ENCODE measurements at places on chromosomes 7 and 10.

DNA sequence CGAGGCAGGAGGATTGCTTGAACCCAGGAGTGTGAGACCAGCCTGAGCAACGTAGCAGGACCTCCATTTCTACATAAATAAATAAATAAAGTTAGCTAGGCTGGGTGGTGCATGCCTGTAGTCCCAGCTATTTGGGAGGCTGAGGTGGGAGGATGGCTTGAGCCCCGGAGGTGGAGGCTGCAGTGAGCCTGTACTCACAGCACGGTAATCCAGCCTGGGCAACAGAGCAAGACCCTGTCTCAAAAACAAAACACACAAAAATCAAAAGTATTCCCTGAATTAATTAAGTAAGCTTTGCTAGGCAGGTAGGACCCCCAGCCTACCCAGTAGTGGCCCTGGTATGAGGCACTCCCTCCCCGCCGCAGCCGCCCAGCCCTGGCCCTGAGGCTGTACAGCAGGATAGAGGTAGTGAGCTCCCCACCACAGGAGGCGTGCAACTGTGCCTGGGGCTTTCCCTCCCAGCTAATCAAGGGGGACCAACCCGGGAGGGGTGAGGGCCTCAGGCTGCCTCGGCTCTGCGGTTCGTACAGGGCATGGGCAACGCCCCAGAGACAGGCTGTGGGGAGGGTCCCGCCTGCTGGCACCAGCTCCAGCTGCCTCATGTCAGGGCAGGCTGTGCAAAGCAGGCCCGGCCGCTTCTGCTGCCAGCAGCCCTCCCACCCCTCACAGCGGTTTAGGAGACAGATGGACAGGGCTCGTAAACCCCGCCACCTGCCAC, 1.0 kb upstream of the CYP2W1 start:
- DNase-seq = no peak

GRCh38 chr7:120949998-120950538, 509 bp upstream of the ING3 start:
- no peak for DNase-seq

- no peak for DNase-seq
These were observed 148.8 kb upstream of the NPY start for GRCh38 chr7:24135003-24135817.

DNA sequence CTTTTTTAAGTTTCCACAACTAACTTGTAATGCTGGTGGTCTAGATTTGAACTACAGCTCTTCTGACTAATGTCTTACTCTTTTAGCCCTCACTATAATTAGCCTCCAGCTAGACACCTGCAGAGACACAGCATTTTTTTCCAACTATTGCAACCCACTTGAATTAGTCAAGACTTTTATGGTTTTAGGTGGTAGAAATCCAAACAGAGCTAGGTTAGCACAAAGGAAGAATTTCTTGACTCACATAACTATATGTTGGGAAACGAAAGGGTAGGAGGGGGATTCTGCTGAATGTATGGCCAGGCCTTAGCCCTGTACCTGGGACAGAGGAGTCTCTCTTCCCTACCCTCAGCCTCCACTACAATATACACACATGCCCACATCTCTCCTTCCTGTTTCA, 586.1 kb downstream of the INHBA start:
- DNase-seq = no peak

DNA sequence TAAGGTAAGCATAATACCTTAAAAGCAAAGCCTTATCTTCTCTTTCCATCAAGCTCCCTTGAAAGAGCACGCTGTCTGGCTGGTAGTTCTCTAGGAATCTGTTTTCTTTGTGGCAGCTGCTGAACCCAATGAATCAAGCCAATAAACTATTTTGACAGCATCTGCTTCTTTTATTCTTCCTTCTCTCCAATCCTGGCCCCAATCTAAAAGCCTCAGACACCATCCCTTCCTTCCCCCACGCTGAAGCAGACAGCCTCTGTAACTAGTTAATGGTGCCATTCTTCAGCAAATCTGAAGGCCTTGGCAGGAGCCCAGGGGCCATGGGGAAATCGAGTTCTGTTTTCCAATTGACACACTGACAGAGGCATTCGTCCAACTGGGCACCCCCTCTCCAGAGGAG, 186.6 kb upstream of the LYZL1 start:
- no peak for DNase-seq

- DNase-seq = no peak
These were observed 226.2 kb downstream of the TCERG1L start for GRCh38 chr10:131085091-131085860.

DNA sequence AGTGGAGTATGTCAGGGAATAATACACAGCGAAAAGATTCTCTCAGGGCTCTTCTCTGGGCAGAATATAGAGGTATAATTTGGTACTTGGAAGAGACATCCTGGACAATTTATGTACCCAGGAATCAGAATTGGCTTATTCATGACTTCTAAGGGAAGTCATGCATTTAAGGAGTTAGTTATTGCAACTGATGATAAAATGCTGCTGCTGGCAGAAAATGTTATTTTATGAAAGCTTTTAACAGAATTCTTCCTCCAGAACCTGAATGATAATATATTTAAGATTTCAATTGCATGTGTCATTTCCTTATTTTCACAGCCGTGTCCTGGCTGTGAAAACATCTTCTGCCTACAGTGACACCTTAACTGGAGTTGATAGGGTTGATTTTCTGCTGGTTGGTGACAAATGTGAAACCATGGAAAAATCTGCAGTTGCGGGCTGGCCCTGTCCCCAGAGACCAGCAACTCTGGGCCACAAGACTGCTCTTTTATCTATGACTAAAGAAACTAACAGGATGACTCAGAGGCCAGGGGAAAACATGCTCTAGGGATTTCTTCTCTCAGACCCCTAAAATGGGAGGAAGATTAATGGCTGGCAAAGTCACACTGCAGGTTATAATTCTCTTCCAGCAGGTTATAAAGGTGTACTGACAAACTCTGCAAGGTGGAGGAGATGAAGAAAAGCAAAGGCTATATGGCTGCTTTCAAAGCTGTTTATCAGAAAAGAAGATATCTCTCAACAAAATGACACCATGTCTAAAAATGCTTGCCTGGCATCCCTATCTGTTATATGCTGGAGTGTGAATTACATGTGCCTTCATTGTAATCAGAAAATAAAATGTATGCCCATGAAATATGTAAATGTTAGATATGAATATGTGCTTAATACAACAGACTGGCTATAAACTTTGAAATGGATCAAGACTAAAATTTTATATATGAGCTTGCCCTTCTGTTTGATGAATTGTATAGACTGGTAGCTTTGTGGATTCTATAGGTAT, 12.1 kb upstream of the TRUB1 start:
- no peak for DNase-seq

- DNase-seq = no peak
These were observed at the start of gene MYO3A for GRCh38 chr10:25933653-25934608. Gene MYO3A (plus strand): TSS chr10:25934229. CDS start chr10:25952111, 17,882 bp downstream.

DNA sequence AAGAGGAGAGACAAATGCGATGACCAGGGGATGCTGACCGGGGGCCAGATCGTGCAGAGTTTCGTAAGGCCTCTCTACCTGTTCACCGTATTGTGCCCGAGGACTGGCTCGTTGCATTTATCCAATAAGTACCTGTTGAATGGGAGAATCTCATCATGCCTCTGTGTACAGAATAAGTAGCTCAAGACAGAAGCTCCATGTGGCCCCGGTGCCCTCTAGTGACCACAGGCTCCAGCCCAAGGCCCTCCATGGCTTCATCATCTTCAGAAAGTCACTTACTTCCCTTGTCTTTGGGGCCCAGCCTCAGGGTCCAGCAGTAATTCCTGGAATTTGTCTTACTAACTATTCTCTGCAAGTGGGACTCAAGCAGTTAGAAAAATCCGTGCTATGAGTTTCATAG, 151.0 kb downstream of the CHN2 start:
- DNase-seq = no peak

- DNase-seq = peak; percentile 73
These were observed 23.3 kb downstream of the BPGM start for GRCh38 chr7:134669845-134670373.

GRCh38 chr7:131404226-131404911, 76.7 kb downstream of the MKLN1 start:
- DNase-seq = no peak

DNA sequence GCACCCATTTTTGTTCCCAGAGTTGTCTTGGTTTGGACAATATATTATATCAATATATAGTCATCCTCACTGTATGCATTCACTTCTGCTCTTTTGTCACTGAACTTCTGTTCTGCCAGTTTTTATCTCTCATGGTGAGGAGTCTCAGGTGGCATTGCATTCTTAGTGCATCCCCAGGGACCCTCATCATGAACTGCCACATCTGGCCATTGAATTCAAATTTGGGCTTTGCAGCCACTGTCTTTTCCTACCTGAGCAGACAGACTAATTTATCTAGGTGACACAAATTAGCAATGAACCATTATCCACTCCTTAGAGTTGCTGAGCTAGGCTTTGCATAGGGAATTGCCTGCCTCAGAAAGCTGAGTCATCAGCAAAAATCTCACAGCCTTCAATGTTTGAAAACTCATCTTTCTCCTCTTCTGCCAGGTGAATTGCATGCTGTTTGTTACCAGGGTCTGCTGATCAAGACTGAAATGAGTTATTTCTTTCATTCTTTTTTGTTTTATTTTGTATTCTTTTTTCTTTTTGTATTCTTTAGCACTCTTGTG, 316.8 kb upstream of the MTPN start:
- no peak for DNase-seq

GRCh38 chr7:1854866-1855724, 185.0 kb downstream of the ELFN1 start:
- no peak for DNase-seq

DNA sequence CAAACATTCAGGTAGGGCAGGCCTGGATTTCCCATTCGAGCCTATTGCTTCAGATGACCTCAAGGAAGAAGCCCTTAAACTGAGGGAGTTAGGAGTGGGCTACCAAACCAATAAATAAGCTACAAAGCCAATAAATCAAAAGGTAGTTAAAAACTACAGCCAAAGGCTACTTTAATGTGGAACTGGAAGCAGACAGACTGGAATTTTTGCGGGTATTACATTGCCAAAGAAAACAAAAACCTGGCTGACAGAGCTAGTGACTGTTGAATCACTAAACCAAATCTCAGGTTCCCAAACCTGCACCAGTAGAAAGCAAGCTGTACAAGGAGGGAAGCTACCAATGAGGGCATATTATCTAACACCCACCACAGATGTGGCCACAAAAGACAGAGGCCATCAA, 315.6 kb downstream of the GRM8 start:
- DNase-seq = no peak

DNA sequence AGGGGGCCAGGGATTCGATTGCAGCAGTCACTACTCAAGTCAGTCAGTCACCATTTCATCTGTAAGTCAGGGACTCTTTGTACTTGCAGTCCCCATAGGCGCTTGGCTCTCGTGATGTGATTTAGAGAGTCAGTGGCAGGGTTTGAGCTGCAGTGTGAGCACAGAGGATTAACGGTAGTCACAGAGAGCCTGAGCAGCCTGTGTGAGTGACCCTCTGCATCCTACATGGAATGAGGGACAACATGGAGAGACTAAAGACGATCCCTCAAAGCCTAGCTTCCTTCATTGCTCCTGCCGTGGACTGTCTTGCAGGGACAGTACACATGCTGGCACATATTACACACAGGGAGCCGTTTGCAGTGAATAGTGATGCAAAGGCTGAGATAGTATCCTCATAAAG, 56.3 kb downstream of the PRPF18 start:
- DNase-seq = no peak

GRCh38 chr7:130943981-130944380, 210.0 kb upstream of the KLF14 start:
- DNase-seq = no peak

GRCh38 chr10:32055478-32056135, 618 bp downstream of the KIF5B start:
- peak; percentile 78 for DNase-seq

DNA sequence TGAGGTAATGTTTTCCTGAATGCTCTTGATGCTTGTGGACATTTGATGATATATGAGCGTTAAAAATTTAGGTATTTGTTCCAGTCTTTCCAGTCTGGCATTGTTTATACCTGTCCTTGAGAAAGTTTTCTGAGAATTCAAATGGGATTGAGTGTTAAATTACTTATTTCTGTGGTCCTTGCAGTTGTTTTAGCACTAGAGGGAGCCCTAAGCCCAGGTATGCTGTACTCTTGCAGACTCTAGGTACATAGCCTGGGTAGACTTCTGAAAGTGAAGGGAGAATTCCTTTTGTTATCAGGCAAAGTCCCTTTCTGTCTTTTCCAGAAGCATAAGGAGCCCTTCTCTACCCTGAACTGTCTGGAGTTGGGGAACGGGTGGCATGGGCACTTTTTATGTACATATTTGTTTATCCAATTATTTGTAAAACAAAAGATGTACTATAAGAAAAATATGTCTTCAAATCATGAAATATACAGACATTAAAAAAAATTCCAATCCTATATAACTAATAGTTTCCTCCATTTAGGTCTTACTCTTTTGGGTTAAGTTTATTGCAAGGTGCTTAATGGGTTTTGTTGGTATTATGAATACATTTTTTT, 262.1 kb downstream of the ATRNL1 start:
- no peak for DNase-seq

DNA sequence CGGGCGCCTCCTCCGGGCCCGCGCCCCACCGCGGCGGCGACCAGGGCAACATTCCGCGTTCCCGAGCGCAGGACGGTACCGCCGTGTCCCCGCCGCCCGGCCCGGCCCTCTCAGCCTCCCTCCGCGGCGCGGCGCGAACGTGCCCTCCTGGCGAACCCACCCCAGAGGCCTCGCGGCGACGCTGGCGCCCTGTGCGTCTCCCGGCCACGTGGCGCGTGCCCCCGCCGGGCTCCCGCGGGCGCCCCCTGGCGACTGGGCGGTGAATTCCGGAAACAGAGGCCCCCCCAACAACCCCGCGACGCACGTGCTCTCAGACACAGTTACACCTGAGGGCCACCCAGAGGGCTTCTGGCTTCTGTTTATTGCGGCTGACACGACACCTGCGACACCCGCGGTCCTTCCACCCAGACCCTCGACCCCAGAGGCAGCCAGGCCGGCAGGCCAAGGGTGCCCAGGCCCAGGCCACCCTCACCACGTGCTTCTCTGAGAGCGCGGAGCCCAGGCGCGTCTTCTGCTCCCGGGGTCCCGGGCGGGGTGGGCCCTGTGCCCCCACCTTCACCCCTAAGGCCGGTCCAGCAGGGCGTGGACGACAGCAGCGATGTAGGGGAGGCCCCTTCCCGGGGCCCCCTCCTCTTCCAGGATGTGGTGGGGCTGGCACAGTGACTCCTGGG, at the start of gene SAP25:
TSS of gene SAP25 (minus strand) at position 210 of the 671 bp plus-strand sequence. CDS start at position 52, 158 bp downstream.
- no peak for DNase-seq

- DNase-seq = no peak
These were observed 30.8 kb downstream of the CHCHD3 start for GRCh38 chr7:133051066-133051465.

GRCh38 chr10:60419249-60419648, 29.6 kb upstream of the ANK3 start:
- no peak for DNase-seq

GRCh38 chr7:65216469-65216868, 157.2 kb upstream of the ZNF92 start:
- DNase-seq = peak; percentile 66

Data from naive thymus-derived CD8-positive, alpha-beta T cell (primary cell).